ENCODE measurements at places on chromosomes 1 and 21. TPM values are rescaled to one million over a fixed set of nuclear protein-coding genes. Genes with fewer than 3 reads are reported as not detected.

GRCh38 chr1:154807048-154807591 is 63.0 kb downstream of the KCNN3 start:
- DNase-seq = peak; percentile 22

DNA sequence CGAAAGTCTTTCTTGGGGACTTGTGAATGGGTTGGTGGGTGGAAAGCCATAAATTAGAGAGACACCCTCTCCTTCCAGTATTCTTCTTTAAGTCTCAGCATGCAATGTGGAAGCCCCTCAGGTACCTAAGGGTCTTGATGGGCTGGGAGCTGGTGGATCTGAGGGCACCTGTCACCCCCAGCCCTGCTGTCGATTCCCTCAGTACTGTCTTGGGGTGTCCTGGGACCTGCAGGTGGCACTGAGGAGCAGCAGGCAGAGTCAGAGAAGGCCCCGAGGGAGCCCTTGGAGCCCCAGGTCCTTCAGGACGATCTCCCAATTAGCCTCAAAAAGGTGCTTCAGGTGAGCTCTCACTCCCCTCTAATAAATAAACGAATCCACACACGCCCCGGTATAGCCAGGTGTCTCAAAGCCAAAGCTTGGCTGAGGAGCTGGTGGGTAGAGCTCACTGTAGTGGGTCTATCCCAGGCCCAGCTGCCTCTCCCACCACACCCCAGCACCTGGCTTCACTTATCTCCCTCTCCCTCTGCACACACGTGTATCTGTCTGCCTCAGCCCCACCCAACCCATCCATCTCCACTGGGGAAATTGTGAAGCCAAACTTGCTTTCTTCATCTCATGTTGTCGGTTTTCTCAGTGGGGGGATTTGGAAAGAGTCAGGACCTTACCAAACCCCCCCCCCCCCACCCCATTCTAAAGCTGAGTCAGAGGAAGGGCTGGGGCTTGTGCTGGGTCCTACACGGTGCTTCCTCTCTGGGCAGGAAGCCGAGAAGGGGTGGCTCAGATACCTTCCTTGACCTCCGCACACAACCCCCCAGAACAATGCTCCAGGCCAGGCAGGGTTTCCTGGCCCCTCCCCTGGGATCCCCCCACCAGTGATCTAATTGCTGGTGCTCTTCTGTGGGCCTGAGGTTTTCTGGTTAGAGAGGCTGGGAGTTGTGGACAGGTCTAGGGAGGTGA is 1.6 kb downstream of the ADAM15 start:
- no peak for DNase-seq

DNA sequence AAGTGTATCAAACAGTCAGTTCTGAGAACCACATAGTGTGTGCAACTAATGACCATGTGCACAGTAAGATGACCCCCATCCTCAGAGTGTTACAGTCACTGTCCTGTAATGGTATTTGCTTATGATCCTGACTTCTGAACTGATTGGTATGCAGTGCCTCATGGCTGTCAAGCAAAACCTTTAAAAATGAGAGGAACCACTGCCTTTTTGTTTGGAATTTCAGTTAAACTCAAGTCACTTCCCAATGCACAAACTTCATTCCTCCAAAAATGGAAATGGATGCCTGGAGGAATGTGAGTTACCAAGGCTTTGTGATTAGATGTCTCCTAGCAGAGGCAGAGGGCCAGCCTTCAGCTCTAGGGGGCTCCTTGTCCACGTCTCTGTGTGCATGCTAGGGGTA is 10.5 kb downstream of the C1orf198 start:
- DNase-seq = no peak

DNA sequence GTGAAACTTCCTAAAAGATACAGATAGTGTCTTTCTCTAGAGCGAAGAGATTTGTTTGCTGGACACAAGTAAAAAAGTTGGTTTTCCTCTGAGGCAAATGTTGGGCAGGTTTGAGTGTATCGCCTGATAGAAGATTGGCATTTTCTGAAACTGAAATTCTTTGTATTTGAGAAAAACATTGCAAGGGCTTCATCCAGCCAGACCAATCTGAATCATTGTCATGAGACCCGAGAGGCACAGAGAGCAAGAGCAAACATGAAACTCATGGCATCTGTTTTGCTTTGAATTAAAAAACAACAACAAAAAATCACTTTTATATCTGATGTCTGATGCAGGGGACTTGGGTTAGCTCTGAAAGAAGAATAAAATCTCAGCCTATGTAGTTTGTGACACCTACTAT is 379.3 kb upstream of the NCAM2 start:
- DNase-seq = no peak

DNA sequence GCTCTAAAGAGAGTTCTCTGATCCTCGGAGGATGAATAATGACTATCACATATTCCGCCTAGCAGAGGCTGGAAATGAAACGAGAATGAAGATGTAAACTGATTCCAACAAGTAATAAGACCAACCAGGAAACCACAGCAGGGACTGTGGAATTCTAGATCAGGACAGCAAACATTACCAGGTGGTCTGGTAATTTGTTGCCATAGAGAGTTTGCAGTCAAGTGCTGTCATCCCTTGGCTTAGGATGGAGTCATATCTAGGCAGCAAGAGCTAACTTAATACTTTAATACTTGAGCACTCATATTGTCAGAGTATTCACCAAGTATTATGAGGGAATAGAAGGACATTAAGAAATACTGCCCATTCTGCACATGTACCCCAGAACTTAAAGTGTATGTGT is 45.1 kb upstream of the MUTYH start:
- DNase-seq = no peak

DNA sequence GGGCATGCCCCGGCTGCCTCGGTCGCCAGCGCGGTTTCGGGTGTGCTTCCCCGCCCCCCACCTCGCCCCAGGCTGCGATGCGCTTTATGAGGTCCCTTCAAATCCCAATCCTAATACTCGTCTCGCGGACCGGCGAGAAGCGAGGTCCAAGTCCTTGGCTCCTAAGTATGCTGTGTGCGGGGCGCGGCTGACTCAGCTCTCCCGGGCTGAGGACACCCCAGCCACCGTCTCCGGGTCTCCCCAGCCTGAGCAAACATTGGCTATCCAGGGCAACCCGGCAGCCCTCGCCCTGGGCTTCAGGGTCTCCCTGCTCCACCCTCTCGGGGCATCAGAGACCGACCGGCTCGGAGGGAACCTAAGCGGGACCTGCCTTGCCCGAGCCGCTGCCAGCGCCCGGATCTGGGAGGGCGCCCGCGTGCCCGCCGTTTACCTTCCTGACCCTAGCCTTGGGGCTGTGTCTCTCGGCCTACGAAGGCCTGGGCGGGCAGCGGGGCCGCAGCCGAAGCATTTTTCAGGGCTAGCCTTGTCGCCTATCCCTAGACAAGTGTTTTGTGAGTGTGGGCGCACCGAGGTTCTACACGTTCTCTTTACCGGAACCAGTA is 1.2 kb downstream of the ITPKB start:
- peak; percentile 64 for DNase-seq

DNA sequence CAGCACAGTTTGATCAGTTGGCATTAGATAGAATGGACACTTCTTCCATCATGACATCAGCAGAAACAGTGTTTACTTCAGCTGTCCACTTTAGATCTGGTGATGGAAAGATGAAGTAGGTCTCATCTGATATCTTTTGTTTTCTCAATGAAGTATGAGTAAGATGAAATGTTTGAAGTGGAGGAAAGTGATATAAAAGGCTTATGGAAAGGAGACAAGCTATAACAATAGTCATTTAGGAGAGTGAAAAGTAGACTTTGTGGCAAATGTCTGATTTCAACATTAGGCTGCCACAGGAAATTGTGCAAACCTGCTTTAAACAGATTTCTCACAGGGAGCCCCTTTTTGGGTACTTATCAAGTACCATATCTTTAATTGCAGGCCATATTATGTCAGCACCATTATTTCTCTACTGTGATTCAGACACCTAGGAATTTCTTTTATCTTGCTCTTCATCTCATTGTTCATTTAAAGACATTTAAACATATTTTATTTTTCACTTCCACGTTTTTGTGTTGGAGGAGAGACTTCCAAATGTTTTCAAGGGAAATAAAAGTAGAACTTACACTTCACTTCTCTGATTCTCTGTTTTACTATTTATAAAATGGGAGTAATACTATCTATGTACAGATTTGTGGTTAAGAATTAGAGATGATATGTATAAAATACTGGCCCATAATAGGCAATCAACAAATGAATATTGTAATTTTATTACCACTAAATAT is 18.1 kb downstream of the PDC start:
- no peak for DNase-seq

- DNase-seq = no peak
These were observed 223.4 kb downstream of the FMN2 start for GRCh38 chr1:240314845-240315801.

DNA sequence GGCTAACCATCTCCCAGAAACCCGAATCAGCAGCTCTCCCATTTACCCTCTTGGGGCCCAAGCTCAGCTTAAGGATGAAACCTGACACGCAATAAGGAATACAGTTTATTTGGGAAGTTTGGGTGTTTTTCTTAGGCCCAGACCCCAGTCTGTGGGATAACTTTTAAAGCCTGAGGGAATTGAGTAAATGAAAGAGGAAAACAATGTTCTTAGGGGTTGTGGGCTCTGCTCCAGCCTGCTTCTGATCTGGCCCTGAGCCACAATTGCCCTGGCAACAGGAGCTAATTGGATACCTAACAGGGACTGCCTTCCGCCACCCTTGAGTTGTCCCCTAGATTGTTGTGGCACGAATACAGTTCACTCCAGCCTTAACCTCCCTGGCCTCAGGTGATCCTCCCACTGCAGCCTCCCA is 20.1 kb downstream of the DYRK3 start:
- DNase-seq = no peak

DNA sequence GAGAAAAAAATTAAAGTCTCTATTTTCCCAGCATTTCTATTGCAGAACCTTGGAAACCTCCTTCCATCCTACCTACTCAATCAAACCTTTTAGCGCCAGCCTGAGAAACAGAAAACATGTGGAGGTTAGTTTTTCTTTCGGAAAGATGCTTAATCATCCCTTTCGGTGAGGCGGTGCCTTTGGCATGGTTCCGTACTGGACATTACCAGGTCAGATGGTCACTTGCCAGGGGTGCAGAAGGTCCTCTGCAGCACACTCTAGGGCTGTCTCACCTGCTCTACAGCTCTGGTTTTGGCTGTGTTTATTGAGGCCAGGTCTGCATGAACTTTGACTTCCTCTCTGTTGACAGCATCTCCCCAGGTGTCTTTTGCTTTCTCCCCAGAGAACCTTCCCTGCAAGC is 121.5 kb downstream of the PLD5 start:
- no peak for DNase-seq

GRCh38 chr1:106746448-106747085 is 309.9 kb upstream of the PRMT6 start:
- DNase-seq = no peak

DNA sequence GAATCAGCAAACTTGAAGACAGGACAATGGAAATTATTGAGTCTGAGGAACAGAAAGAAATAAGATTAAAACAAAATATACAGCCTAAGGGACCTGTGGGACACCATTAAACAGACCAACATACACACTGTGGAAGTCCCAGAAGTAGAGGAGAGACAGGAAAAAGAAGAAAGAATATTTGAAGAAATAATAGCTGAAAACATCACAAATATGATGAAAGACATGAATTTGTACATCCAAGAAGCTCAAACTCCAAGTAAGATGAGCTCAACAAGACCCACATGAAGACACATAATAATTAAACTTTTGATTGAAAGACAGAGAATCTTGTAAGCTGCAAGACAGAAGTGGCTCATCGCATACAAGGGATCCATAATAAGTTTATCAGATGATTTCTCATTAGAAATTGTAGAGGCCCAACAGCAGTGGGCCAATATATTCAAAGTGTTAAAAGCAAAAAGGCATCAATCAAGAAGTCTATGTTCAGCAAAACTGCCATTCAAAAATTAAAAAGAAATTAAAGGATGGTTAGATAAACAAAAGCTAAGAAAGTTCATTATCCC is 311.3 kb upstream of the ADGRL2 start:
- no peak for DNase-seq

DNA sequence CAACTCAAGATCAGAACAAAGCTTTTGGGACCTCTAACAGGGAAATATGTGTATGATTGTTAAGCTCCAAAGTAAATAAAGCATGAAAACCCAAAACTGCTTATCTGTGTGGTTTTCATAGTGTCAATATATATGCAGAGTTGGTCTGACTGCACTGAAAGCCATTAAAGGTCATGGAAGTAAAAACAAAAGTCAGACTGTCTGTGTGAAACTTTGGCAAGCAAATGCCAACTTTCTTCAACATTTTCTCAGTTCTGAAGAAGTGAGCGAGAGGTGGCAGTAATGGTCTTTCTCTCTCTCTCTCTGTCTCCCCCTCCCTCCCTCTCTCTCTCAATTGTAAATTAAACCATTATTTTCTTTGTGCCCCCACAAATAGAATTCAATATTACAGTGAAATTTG is 100.1 kb upstream of the S1PR1 start:
- no peak for DNase-seq

DNA sequence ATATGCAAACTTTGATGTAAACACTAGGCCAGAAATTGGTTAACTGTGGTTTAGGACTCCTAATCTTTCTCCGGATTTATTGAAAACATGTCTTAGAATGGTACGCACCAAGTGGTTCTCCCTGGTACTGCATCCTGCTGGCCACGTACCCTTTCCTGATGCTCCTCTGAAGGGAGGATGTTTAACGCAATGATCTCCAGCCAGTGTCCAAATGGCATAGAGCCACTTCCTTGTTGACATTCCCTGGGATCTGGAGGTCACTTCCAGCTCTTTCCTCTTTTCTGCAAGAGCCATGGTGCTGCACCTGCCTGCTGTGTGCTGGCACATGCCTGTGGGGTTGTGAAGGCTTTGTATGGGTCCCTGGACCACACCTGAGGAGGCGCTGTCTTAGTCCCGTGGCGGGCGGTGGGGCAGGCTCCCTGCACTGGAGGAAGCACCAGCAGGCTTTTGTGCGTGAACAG is 53.9 kb downstream of the GALNT2 start:
- DNase-seq = no peak

DNA sequence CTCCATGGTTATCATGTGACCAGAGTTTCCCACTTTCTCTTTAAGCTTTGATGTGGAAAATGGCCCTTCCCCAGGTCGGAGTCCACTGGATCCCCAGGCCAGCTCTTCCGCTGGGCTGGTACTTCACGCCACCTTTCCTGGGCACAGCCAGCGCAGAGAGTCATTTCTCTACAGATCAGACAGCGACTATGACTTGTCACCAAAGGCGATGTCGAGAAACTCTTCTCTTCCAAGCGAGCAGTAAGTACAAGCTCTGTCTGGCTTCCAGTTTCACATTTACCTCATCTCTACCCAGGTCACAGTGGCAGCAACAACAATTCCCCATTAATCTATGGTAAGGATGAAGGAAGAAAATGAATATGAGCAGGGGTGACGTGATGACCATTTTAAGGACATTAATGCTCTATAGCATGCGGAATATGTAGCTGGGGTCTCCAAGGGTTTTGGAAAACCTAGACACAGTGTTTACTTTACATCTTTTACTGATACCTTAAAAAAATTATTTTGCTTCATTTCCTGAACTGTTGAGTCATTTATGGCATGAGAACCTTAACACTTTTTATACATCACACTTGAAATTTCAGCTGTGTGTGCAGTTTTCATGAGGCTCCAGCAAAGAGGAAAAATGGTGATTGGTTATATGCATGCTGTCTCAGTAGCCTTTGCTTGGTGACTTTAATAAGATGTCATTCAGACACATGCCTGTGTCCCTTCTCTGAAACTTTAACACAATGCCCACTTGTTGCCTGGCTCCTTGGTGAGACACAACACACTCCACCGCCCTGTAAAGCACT is 286.3 kb upstream of the SGIP1 start:
- no peak for DNase-seq

GRCh38 chr1:163610486-163610885 is 288.7 kb downstream of the NUF2 start:
- DNase-seq = no peak

RAP1GAP gene
- 43.0 TPM for total RNA-seq

CLDN17 gene
- total RNA-seq = not detected

C1orf87 gene
- 0.14 TPM for total RNA-seq

HSD3B2 gene
- 2.3 TPM for total RNA-seq

KDM1A gene
- 37.5 TPM for total RNA-seq

Measured in mucosa of descending colon (tissue), 3 donors.